ENCODE measurements at places on chromosomes 16 and 17. TPM values are rescaled to one million over a fixed set of nuclear protein-coding genes. Genes with fewer than 3 reads are reported as not detected.

DNA sequence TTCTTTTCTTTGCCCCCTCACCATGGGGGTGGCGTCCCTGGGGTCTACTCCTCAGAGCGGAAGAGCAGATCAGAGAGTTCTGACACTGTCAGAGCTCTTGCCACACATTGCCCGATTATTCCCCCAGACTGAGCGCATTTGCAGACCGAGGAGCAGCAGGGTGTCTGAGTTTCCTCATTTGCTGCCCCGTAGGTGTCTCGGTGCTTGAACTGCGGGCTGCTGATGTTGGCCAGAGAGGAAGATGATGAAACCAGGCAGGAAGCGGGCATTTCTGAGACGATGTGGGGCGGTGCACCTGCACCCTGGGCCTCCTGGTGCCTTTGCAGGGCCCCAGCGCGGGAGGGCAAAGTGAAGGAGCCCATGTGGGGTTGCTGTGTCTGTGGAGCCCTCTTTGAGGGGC is 55.2 kb downstream of the ARSG start:
- no peaks in the 10 kb centered on the region for H3K4me1 ChIP-seq
- H3K36me3 ChIP-seq = no peaks in the 10 kb centered on the region
- DNase-seq = no peak
- no peak overlapping the region for H3K4me3 ChIP-seq
- no peaks in the 10 kb centered on the region for H3K27me3 ChIP-seq

DNA sequence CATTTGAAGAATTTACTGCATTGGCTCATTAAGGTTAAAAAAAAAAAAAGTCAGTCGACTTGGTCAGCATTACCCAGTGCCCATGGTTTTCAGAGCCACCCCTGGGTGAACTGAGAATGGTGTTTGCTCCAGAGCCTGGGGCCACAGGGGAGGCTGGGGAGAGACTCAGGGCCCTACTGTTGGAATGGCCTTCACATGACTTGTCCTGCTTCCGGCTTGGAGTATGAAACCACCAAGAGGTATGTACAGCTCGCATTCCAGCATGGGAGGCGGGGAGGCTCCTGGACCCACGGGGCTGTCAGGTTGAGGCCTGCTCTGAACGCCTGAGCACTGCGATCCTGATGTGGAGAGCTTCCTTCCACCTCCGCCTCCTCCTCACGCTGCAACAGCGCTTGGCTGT is 36.8 kb downstream of the MSI2 start:
- no peak for DNase-seq
- no peak overlapping the region for H3K4me3 ChIP-seq
- peaks cover 4% of the 10 kb centered on the region for H3K36me3 ChIP-seq
- H3K27ac ChIP-seq = no peak overlapping the region
- no peaks in the 10 kb centered on the region for H3K4me1 ChIP-seq
- no peaks in the 10 kb centered on the region for H3K27me3 ChIP-seq

PYDC1 gene
- not detected for total RNA-seq

GRCh38 chr16:65540901-65541300 is 419.0 kb upstream of the CDH11 start:
- no peak overlapping the region for H3K4me3 ChIP-seq
- H3K27me3 ChIP-seq = no peaks in the 10 kb centered on the region
- no peaks in the 10 kb centered on the region for H3K36me3 ChIP-seq
- H3K27ac ChIP-seq = no peak overlapping the region
- no peak for DNase-seq

GRCh38 chr17:53942436-53942835 is 119.7 kb downstream of the KIF2B start:
- H3K27me3 ChIP-seq = no peaks in the 10 kb centered on the region
- no peak for DNase-seq
- no peaks in the 10 kb centered on the region for H3K4me1 ChIP-seq
- H3K36me3 ChIP-seq = no peaks in the 10 kb centered on the region
- no peak overlapping the region for H3K4me3 ChIP-seq

DNA sequence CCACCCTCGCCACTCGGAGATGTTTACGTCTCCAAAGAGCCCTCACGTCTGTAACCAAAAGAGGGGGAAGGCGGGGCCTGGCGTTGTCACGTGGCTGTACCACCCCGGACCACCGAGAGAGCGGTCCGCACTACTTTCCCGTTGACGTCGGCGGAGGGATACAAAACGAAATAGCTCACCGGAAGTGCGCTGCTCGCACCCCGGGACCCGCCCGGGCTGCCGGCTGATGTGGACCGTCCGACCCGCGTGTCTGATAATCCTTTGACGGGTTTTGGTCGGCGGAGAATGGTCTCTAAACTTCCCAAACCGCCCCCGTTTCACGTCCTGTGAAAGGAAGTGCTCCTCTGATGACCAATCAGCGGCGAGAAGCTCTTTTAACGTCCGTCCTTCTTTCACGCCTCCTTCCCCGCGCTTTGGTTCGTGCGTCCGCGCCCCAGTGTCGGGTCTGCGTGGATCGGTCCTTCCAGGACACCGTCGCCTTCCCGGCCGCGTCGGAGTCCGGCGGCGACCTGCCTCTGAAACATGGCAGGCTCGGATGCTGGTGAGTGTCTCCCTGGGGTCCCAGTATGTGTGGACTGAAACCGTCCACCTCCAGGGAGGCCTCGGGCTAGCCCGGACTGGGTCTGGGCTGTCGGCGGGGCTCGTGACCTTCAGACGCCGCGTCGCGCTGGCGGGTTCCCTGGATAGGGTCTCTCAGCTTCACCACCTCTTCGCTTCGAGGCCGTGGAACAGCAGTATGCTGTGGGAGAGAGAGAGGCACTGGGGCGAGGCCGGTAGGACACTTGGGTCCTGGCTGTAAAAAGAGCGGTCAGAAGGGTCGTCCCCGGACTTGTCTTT is at the start of gene CEP95:
Gene CEP95, plus strand, starts transcription at position 402 of the 837 bp plus-strand sequence. Its CDS starts 121 bp downstream, at position 523.
- peaks cover 45% of the 10 kb centered on the region for H3K36me3 ChIP-seq
- H3K27ac ChIP-seq = peak within 1 kb of the TSS; percentile 100
- H3K27me3 ChIP-seq = no peaks in the 10 kb centered on the region
- H3K4me3 ChIP-seq = peak within 1 kb of the TSS; percentile 98
- peak; percentile 99 for DNase-seq
- peaks cover 27% of the 10 kb centered on the region for H3K4me1 ChIP-seq

DRC7 gene
- not detected for total RNA-seq

DNA sequence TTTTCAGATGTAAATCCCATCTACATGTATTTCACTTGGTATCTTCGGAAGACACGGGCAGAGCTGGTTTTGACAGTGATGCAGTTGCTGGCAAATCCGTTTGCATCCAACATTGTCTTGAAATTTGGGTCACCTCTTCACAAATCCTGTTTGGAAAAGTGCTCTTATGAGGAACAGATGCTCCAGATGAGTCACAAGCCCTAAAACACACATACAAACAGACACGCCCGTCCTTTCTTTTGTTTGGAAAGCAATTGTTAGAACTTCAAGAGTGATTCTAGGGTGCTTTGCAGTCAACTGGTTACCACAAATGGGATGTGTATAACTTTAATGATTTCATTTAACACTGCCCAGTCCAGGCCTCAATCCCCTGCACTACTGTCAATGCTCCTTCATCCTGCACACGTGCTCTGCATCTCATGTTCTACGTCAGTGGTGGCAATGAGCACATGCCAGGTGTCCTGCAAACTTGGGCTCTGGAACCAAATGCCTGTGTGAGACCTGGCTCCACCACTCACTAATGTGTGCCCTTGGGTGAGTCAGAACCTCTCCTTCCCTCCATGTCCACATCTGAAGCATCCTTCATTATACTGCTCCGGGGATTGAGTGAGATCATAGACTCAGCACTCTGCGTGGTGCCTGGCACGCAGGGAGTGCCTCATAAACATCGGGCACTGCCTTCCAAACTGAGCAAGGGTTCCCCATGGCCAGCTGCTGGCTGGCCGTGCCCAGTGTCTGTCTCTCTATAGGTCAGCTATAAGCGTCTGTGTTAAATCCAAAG is 19.3 kb upstream of the FOXF1 start:
- DNase-seq = peak; percentile 60
- no peak overlapping the region for H3K4me3 ChIP-seq
- H3K36me3 ChIP-seq = no peaks in the 10 kb centered on the region

DNA sequence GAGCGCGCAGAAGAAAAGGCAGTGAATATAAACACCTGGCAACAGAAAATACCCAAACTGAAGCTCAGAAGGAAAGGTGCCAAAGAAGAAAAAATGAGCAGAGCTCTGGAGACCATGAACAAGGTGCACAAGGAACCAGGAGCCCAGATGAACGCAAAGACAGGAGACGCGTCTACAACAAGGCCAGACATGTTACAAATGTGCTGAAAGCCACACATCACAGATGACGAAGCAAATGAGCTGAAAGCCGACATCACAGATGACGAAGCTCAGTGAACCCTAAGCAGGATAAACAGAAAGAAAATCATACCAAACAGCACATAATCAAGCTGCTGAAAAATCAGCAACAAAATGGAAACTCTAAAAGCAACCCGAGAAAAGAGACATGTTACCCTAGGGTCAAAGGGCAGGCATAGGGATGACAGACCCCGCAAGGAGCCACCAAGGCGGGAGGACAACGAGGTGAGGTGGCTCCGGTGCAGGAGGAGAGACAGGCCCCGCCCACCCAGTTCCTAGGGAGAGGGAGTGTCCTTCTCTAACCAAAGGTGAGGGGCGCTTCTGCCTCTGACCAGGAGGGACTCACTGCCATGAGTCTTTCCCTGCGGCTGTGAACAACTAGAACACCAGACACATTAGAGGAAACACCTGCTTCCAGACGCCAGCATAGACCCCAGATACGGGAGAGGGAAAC is 39.1 kb downstream of the CCDC57 start:
- H3K27ac ChIP-seq = no peak overlapping the region
- no peaks in the 10 kb centered on the region for H3K36me3 ChIP-seq
- DNase-seq = no peak
- H3K4me1 ChIP-seq = no peaks in the 10 kb centered on the region
- no peak overlapping the region for H3K4me3 ChIP-seq

TRAP1 gene
- 59.8 TPM for total RNA-seq

DNA sequence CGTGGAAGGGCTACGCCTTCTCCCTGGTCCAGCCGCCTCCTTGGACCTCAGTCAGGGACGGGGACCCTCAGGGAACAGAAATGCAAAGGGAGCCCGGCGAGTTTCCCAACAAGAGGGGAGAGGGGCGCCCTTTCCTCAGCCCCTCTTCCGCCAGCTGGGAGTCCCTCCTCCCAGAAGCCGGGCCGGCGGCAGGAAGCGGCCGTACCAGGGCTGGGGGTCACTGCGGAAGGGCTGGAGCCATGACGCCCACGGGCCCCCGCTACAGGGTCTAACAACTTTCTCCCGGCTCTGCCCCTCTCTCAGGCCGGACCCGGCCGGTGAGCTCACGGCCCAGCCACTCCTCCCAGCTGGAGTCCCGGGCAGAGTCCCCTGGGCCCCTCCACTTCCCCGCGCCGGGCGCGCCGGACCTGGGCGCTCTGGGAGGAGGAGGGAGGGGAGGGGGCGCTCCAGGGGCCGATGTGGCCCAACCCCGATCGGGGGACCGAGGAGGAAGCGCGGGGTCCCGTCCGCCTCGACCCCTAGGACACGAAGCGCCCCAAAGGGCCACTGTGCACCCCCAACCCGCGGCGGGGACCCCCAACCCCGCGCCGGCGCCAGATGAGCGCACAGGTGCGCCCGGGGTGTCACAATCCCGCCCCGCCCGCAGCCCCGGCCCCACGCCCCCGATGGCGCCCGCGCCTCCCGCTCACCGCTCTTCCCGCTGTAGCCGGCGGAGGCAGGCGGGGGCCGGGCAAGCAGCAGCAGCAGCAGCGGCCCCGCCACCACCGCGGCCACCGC is 578 bp downstream of the PGAP6 start:
- peak; percentile 47 for DNase-seq
- no peak overlapping the region for H3K27ac ChIP-seq
- no peaks in the 10 kb centered on the region for H3K27me3 ChIP-seq
- H3K4me3 ChIP-seq = peak overlapping the region; percentile 76
- no peaks in the 10 kb centered on the region for H3K36me3 ChIP-seq

- no peak overlapping the region for H3K4me3 ChIP-seq
- no peaks in the 10 kb centered on the region for H3K27me3 ChIP-seq
- no peak overlapping the region for H3K27ac ChIP-seq
- no peaks in the 10 kb centered on the region for H3K4me1 ChIP-seq
Measured at GRCh38 chr17:17391668-17392370, 85.0 kb upstream of the MED9 start.

DNA sequence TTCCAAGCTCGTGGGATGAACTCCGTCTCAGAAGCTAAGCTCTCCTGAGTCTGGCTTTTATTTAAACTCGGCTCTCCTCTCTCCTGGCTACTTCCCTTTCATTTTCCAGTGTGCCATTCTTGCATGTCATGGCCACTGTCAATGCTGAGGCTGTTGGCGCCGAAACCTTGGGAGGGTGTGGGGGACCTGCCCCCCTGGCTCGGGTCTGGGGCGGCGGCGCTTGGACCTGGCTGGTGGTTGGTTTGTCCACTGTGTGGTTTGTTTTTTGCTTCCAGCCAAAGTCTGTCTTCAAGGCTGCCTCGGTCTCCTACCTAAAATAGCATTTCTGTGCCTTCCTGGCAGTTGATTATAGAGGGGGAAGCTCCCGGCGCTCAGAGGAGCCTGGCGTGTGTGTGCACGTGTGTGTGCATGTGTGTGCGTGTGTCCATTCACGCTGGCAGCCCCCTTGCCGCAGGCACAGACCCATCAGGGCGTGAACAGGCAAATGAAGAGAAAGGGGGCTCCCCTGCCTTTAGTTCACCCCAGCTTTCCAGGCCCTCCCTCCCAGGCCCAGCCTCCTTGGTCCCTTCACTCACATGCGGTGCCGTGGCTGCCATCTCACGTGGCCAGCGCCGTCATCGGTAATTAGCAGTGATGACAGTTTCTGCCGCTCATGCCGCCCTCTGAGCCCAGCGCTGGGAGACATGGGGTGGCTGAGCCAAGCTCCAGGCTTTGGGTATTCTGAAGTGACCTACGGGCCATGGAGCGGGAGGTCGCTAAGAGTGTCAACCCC is 179.9 kb downstream of the SEC14L1 start:
- peak overlapping the region; percentile 99 for H3K27ac ChIP-seq
- H3K4me1 ChIP-seq = peaks cover 41% of the 10 kb centered on the region
- peak overlapping the region; percentile 91 for H3K4me3 ChIP-seq
- peak; percentile 95 for DNase-seq

CCDC154 gene
- not detected for total RNA-seq

TLCD3B gene
- not detected for total RNA-seq

GRCh38 chr17:63433746-63434591 is 12.1 kb downstream of the CYB561 start:
- no peaks in the 10 kb centered on the region for H3K36me3 ChIP-seq
- DNase-seq = peak; percentile 96
- H3K4me1 ChIP-seq = peaks cover 22% of the 10 kb centered on the region
- peak overlapping the region; percentile 98 for H3K27ac ChIP-seq

- peaks cover 31% of the 10 kb centered on the region for H3K27me3 ChIP-seq
- no peak for DNase-seq
- peak overlapping the region; percentile 48 for H3K27ac ChIP-seq
- H3K4me1 ChIP-seq = peaks cover 9% of the 10 kb centered on the region
Measured at GRCh38 chr17:48176471-48176855, 68.9 kb downstream of the SNX11 start.

SPATA20 gene
- 146 TPM for total RNA-seq

TMC5 gene
- total RNA-seq = not detected

All from GM23248 (cell line).